ENCODE measurements at places on chromosomes 5 and 9. TPM values are rescaled to one million over a fixed set of nuclear protein-coding genes. Genes with fewer than 3 reads are reported as not detected.

ARSI gene
- total RNA-seq = 0.33 TPM

EFNA5 gene
- total RNA-seq = 0.50 TPM

GABRB2 gene
- total RNA-seq = 0.08 TPM

SPZ1 gene
- total RNA-seq = not detected

LCP2 gene
- 16.3 TPM for total RNA-seq

TMEM215 gene
- total RNA-seq = not detected

CFAP90 gene
- 0.65 TPM for total RNA-seq

KIF20A gene
- total RNA-seq = 32.3 TPM

ADGRD2 gene
- not detected for total RNA-seq

CER1 gene
- not detected for total RNA-seq

SLC9A3 gene
- total RNA-seq = 1.0 TPM

SOHLH1 gene
- total RNA-seq = not detected

ADAMTSL1 gene
- total RNA-seq = 3.4 TPM

DNA sequence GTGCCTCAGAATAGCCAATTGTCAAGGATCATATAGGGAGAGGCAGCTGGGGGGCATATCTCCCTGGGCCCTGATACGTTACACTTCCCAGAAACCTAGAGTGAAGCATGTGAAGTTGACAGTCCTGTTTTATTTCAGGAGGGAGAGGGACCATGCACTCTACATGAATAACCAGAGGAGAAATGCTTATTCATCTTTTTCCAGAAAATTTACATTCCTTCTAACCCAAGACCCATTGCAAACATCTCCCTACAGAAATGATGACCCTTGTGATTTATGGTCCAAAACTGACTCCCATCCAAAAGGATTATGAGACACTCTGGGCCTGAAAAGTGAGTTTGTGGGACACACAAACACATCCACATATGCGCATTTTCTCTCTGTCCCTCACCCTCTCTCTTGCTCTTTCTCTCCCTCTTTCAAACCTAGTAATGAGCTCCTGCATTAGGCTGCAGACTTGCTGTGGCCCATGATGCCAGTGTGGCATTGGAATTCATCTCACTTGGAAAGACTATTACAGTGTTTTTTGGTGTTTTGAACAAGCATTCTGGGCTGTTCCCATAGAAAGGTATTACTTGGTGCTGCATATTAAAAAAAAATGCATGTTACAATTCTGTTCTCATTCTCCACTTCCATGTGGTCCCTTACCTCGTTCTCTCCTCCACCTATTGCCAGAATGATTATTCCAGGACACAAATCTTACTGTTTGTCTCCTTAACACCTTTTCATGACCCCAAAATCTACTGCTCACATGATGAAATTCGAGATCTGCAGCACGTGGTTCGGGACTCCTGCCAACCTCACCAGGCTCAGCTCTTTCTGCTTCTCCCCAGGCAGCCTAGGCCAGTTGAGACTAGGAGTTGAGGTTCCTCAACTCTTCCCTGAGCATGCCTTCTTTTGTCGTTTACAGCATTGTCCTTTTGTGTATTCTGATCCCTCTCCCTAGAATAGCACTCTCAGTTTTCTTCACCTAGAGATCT is 451.3 kb upstream of the KLF4 start:
- DNase-seq = no peak

DNA sequence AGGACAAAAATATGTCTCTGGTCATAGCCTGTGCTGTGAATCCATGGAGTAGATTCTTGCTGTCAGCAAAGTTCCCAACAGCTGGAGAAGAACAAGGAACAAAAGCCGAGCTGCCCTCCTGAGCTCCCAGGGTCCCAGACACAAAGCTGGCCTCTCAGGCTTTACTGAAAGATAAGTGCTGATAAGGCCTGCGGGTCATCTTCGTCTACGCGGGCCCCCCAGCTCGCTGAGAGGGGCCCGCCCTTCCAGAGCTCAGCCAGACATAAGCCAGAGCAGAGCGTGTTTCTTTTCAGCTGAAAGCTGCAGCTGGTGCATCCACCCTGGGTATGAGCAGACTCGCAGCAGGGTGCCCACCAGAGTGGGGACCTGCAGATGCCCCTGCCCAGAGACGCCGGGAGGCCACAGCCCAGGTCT is 84.7 kb downstream of the HSD17B3 start:
- no peak for DNase-seq

- no peak for DNase-seq
These were observed 3.2 kb downstream of the IRX2 start for GRCh38 chr5:2748179-2748860.

GRCh38 chr9:111095441-111095840 is 57.2 kb upstream of the LPAR1 start:
- DNase-seq = no peak

- DNase-seq = peak; percentile 49
These were observed 48.1 kb downstream of the POC5 start for GRCh38 chr5:75668977-75669689.

GRCh38 chr9:20225826-20226225 is 396.5 kb downstream of the MLLT3 start:
- DNase-seq = no peak

DNA sequence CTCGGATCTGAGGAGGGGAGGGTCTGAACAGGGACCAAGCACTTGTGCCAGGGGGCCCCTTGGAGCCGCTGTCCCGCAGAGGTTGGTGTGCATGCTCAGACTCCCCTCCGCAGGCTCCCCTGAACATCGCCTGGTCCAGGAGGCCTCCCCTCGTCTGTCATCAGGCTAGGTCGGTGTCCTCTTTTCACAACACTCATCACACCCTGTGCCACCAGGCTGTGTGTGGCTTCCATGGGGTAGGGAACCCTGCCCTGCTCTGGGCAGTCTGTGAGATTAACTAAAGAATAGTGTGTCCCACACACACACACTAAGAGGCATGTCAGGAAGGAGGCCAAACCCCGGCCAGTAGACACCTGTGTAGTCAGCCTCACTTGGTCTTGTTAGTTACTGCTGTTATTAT is 119.3 kb downstream of the C5orf15 start:
- no peak for DNase-seq

DNA sequence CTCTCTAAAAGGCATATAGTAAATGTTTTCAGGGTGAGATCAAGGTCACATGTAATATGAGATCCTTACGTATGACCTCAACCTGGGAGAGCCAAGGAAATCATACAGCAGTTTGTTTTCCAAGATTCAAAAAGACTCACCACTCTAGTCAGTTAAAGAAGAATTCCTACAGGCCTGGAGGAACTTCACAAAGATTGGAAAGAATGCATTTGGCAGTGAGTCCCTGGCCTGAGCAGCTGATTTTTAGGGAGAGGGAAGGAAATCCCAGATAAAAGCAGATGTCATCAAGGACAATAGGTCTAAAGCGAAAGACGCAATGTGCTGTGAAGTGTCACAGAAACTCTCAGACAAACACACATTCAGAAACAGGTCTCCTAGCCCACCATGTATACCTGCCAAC is 424.0 kb upstream of the ZNF462 start:
- DNase-seq = no peak

DNA sequence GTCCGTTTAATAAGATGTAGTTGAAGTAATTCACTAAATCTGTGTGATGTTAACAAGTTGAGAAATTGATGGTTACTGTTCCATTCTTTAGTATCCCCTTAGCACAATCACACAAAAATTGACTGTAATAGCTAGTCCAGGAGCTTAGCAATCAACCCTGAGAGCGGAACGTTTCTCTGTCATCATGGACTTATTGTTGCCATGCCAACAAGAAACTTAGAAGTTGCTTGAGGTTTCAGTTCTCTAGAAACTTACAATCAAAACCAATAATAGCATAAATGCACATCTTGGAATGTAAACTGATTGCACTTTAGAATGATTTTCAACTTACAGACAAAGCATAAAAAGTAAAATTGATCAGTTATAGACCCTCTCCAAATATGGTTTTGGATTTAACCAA is 125.4 kb upstream of the ANKH start:
- DNase-seq = no peak

DNA sequence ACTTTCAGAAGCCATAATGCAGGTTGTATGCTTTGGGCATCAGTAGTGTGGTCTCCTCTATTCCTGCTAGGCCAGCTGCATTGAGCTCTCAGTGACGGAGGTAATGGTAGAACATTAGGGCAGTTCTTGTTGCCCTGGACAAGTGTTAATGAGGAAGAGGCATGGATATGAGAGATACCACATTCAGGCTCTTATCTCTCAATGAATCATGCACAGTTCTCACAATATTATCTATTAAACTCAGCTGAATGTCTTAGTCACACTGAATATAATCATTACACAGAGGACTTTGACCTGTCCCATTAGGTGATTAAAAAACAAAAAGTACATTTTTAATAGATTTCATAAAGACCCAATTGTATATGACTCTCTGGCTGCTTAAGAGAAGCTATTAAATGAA is 76.6 kb upstream of the SSBP2 start:
- no peak for DNase-seq

- no peak for DNase-seq
These were observed 28.7 kb upstream of the UBAC1 start for GRCh38 chr9:135989722-135990467.

GRCh38 chr9:107621436-107621835 is 131.9 kb upstream of the KLF4 start:
- DNase-seq = no peak

GRCh38 chr9:114483499-114483898 is 21.8 kb downstream of the WHRN start:
- no peak for DNase-seq

DNA sequence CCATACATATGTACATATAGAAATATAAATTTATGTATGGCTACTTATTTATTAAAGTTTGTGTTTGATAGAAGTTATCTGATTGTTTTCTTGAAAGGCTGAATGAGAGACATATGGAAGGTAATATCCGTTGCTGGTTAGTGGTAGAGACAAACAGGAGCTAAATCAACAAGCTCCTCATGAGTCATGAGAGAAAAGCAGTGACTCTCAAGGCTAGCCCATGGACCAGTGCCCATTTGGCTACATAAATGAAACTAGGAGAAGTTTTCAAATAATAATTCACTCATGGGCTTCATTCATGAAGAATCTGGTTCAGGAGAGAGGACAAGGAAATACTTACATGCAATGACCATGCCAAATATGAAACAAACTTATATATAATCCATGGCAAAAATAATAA is 504.5 kb upstream of the ITGA1 start:
- no peak for DNase-seq

DNA sequence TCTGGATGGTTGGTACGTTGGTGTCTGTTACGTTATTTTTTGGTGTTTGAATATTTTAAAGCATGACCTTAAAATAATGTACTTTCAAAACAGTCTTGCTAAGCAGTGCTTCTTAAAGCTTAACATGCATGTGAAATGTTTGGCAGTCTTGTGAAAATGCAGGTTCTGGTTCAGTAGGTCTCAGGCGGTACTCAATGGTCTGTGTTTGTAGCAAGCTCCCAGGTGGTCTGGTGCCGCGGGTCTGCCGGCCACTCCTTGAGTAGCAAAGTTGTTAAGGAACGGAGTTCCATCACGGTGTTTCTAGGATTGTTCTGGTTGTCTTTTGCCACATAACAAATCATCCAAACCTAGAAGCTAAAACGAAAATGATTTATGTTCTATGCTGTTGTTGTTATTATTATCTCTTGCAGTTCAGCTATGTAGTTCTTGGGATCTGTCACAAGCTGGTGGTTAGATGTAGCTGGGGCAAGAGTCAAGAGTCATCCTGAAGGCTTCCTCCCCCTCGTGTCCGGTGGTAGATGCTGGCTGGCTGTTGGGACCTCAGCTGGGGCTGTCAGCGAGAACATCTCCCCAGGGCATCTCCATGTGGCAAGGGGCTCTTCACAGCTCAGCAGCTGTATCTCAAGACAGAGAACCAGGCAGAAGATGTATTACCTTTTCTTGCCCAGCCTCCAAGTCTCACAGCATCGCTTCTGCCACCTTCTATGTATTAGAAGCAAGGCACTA is 186.8 kb downstream of the PALM2AKAP2 start:
- DNase-seq = no peak

DNA sequence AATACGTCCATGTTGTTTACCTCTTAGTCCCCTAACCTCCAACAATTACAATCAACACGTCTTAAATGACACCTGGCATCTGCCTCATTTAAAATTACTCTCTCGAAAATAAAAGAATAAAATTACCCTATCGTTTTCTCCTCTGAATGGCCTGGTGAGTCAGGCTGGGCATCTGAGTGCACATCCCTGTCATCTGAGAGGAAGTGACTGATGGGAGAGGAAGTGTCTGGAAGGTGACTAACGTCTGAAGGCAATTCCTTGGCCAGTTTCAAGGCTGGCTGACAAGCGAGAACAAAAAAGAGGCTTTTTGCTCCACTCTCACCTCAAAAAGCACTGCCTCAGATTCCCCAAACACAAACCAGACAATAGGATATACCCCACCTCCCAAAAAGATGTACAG is 57.7 kb downstream of the MAPKAP1 start:
- no peak for DNase-seq

- no peak for DNase-seq
These were observed 21.1 kb upstream of the IGFBPL1 start for GRCh38 chr9:38445154-38446043.

GRCh38 chr9:129759319-129759718 is 6.5 kb upstream of the PTGES start:
- no peak for DNase-seq

DNA sequence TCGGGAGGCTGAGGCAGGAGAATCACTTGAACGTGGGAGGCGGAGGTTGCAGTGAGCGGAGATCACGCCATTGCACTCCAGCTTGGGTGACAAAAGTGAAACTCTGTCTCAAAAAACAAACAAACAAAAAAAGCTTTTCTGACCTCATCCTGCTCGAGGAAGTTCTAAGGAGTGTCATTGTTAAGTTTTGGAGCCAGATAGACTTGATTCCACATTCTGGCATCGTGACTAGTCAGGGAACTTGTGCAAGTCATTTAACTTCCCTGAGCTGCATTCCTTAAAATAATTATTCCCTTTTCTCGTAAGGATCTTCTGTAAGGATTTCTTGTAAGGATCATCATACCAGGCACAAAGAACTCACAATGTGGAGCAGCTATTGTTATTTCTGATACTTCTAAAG is 26.2 kb downstream of the SNX24 start:
- no peak for DNase-seq

DNA sequence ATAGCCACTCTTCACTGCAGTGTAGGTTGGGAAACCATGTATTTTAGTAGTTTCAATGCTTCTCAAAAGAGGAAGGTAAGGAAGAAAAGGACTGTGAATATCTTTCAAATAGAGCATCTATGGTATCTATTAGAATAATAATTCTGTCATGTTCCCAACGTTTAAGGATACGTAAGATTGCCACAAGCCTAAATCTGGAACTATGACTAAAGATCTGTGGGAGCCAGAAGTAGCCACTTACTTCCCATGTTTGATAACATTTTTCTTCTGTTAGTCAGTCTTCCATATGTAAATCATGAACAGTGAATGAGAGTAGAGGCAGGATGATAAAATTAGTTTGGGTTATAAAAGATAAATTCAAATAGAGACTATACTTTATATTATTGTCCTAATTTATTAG is 16.3 kb upstream of the MROH2B start:
- DNase-seq = no peak

- DNase-seq = no peak
These were observed 1.8 kb downstream of the SLC25A51 start for GRCh38 chr9:37902131-37902530.

DNA sequence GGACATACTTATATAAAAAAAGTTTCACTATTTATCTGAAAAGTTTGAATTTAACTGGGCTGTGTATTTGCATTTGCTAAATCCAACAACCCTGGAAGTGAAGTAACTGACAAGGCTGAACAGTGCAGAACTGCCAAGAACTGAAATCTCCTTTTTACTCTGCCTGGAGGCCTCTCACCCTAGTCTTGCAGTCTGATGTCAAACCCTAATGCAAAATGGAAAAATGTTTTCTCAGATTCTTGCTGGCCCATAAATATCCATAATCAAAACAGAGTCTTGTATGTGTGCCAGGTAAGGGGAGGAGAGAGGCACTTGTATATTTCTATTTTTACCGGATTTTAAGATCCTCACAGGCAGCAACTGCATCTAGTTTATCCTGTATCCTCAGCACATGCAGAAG is 432.7 kb upstream of the KLF4 start:
- no peak for DNase-seq

Measured in liver (tissue), 10 donors.